ENCODE measurements at places on chromosomes 11 and 22.

DNA sequence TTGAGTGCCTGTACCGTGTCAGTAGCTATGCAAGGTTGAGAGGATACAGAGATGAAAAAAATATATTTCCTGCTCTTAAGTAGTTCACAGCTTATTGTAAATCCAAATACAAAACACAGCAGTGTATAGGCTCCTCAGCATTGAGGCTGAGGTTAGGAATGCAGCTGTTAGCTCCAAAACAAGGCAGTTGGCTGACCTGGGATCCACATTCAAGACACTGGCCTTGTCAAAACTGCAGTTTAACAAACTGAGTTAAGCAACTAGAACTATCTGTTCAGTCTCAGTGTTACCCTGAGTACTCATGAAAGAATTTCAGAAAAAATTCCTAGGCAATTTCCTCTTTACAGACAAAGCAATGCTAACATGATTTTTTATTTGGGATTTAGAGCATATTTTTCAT is 42.8 kb downstream of the REXO2 start:
- no peak for DNase-seq

- DNase-seq, result peak; percentile 48
Measured at GRCh38 chr22:40637183-40638150, 948 bp upstream of the MRTFA start.

- DNase-seq, result no peak
Measured at GRCh38 chr22:24707470-24707801, 67.1 kb downstream of the PIWIL3 start.

GRCh38 chr22:37193629-37194191 is 5.7 kb upstream of the C1QTNF6 start:
- no peak for DNase-seq

DNA sequence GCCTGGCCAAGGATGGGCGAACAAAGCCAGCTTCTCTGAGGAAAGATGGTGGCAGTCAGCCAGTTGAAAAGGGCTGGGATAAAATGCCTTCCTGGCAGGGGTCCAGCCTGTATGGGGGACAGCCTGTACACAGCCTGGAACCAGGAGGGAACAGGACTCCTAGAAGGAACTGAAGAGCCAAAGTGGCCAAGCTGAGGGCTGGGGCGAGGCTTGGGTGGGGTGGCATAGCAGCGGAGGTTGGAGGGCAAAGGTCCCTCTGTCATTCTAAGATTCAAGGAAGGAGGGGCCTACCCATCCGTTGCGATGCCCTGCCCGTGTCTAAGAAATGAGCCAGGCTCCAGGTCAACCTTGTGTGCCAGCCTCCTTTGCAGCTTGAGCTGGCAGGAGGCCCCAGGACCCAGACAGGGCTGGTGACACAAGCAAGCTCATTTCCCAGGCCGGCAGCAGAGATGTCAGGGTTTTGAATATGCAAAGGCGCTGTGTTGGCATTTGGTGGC is 22.6 kb downstream of the FADD start:
- no peak for DNase-seq

DNA sequence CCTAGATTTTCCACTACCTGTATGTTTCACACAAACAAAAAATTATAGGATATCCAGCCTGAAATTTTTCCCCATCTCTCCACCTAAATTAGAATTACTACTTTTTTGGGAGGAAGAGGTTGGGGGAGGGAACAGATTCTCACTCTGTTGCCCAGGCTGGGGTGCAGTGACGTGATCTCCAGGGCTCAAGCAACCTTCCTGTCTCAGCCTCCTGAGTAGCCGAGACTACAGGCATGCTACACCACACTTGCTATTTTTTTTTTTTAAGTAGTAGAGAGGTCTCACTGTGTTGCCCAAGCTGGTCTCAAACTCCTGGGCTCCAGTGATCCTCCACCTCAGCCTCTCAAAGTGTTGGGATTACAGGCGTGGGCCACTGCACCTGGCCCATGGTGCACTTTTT is 9.5 kb downstream of the JAML start:
- DNase-seq, result no peak

GRCh38 chr11:97772705-97773104 is 1248.0 kb upstream of the CNTN5 start:
- no peak for DNase-seq

DNA sequence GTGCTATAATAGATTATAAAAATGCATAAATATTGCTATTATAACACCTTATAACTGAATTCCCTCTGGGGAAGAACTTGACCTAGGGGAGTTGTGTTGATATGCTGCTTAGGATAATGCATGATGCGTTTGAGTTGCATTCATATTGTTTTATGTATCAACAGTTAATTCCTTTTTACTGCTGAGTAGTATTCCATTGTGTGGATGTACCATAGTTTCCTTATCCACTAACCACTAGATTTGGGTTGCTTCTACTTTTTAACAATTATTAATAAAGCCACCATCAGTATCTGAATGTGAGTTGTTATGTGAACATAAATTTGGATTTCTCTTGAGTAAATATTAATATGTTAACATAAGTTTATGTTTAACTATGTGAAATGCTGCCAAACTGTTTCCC is 19.7 kb upstream of the LRRC4C start:
- DNase-seq, result no peak

DNA sequence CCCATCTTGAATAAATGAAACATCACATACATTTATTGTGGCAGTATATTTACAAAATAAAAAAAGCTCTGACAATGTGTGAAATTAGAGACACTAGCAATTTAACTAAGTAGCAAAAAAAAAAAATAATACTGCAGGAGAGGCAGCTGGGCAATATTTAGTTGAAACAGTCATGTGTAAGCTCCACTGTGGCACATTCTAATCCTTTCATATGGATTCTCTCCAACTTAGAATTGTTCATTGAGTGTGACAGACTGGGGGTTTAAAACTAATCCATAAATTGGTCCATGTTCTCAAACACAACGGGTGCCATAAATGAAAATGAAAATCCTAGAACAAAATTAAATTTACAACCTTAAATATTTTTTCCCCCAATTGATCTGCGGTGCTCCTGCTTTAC is 302.1 kb downstream of the CADM1 start:
- DNase-seq, result no peak

DNA sequence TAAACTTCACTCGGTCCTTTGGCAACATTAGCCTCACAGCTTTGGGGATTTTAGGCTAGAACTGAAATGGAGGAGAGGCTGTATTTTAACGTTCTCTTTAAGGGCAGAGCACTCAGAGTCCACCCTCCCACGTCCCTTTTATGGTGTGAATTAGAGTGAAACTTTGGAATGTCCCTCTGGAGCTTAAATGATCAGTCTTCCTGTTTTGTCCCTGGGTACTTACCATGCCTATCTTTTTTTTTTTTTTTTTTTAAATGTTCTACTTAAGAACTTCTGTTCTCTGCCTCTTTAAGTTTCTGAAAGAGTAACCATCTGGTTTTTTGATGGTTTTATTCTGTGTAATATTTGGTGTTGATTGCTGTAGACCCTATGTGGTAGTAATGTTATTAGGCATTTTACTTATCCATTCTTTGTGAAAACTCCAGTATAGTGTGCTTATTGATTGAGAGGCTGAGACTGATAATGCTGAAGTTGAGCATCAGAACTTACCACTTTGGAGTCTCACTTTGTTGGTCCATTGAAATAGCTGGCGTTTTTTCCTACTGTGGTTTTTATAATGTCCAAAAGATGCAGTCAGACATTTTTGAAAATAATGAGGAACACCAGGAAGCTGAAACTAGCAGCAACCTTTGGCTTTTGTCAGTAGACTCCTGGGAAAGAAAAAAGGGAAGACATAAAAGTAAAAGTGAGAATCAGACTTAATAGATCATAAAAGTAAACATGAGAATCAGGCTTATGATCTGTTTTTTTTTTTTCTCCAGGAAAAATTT is 11.6 kb downstream of the UVRAG start:
- no peak for DNase-seq

GRCh38 chr11:118370774-118371173 is 11.4 kb downstream of the UBE4A start:
- no peak for DNase-seq
